ENCODE measurements at places on chromosomes 11 and 22.

DNA sequence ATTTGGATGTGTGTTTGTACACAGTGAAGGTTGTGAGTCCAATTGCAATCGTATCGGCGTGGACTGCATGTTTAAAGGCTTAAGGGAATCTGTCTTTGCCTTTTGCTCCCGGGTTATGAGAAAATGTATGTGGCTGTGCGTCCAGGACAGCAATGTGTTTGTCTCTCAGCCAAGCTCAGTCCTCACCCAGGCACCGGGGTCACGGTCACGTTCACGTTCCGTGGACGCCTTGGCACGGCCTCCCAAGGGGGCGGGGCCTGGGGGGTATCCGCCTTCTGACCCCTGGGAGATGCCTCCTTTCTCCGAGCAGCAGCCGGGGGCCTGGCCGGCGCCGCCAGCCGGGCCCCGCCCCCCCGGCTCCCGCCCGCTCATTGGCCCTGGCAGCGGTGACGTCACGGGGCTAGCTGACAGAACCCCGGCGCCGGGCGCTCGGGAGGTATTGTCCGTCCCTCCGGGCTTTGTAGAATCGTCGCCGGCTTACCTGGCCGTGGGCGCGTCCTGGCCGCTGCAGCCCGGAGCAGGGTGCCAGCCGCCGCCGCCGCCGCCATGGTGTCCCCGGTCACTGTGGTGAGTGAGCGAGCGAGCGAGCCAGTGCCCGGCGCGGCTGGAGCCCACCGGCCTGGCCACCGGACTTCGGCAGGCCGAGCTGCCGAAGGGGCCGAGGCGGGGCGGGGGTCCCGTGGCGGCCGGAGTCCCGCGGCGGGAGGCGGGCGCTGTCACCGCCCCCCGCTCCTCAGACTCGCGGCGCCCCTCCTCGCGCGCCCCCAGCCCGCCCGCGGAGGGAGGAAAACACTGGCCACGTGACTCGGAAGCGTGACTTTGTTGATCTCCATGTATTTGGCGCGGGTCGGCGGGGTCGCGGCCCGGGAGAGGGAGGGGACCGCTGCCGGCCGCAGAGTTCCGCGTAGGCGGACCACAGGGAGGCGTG lies at the start of gene TMEM86A:
TMEM86A (plus strand) TSS at position 439 of the 928 bp plus-strand sequence; CDS start at position 547, 108 bp downstream.
- no peak for DNase-seq

DNA sequence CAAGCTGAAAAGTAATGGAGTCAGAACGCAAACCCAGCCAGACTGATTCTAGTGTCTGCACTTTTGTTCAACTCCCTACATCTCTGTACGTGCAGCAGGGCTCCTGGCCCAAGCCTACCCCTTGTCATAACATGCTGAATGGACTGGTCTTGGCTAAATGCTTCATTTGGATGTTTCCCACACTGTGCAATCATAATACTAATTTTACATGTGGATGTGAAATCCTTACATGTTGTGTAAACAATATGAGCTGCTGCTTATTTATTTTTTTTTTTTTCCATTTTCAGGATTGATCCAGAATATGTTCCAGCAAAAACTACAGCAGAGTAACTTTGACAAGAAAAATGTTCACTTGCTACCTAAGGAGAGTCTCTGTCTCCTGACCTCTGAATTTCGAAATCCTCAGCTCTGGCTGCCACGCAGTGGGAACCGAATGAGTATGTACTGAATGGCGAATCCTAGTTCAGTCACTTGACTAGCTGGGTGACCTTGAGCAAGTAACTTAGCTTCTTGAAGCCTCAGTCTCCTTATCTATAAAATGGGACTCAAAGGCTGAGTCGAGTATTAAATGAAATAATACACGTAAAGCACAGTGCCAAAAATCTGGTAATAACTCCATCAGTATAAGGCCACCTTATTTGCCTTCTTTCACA lies 133.4 kb downstream of the EHF start:
- no peak for DNase-seq

DNA sequence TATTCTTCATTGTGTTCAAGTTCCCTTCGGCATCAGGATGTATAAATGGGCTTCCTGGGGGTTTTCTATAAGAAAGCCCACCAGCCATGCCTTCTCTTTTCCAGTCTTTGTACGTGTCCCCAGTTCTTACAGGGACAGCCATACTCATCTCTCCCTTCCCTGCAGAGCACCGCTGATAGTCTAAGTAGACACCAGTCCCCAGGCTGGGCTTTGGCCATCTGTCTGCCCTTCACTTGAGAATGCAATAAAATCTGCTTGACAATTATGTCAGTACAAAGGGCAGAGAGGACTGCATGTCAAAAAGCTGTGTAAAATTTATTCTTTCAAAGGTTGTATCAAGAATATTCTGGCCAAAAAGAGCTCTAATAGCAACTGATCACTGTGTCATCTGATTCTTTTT lies 27.3 kb downstream of the NTM start:
- DNase-seq, result no peak

DNA sequence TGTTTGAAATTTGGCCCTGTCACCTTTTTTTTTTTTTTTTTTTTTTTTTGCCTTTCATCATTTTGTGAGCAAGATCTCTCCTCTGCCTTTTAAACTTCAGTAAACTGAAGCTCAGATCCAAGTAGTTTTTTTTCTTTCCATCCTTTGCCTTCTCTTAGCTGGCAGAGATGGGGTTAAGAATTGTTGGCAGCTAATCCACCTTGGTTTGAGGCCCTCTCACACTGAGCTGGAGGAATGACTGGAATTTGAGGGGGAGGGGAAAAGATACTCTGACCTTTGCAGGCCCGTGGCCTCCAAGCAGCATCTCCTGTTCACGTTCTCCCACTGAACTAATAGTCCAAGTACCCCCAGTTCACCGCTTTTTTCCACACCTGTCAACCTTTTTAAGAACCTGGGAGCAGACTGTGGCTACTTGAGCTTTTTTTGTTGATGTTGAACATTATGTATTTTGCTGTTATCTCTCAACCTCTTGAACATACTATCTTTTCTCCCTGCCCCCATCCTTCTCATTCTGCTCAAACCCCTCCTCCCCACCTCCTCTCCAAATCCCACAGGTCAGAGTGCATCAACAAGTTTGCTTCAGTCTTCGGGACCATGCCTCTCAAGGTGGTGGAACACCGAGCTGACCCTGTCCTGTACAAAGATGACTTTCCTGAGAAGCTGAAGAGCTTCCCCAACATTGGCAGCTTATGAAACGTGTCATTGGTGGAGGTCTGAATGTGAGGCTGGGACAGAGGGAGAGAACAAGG lies 66.2 kb downstream of the ALX4 start:
- no peak for DNase-seq

DNA sequence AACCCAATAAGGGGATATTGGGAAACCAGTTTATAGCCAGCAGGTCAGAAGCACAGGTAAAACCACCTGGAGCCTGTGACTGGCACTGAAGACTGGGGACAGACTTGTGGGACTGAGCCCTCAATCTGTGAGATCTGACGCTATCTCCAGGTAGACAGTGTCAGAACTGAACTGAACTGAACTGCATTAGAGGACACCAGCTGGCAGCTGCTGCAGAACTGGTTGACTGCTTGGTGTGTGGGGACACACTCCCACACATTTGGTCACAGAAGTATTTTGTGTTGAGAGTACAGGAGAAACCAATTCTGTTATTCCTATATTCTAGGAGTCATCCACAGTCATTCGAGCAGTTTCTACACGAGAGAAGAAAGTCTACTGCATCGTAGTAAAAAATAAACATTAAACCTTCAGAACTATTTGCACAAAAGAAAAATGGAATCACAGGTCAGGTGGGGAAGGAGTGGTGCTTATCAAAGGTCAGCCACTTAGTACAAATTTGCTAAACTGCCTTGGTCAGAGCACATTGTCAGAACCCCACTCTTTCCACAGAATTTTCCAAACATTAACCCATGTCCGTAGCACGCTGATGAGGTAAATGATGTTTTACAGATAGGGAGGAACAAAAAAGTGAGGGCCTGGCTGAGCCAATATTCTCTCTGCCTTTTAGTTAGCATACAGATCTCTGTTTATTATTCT lies 77.2 kb downstream of the SIK3 start:
- DNase-seq, result no peak

GRCh38 chr11:57219021-57219627 lies 17.9 kb downstream of the APLNR start:
- no peak for DNase-seq

- no peak for DNase-seq
These were observed 60.0 kb downstream of the BTG4 start for GRCh38 chr11:111452146-111452545.

- no peak for DNase-seq
These were observed 127.0 kb upstream of the CTSC start for GRCh38 chr11:88464528-88464927.

DNA sequence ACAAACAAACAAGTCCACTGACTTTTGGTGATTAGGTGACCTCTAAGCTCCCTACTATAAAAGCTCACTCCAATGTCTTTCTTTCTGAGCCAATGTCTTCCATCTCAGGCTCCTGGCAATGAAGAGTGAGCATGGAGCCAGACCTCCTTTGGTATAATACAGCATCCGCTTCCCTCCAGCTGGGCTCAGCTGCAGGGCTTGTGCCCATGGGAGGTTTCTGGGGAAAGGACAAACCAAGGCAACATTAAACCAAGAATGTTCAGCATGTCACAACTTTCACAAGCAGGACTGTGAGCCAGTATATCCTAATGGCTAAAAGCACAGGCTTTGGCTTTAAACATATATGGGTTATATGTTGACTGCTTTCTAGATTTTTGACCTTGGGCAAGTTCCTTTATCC lies 58.8 kb downstream of the EHF start:
- no peak for DNase-seq

DNA sequence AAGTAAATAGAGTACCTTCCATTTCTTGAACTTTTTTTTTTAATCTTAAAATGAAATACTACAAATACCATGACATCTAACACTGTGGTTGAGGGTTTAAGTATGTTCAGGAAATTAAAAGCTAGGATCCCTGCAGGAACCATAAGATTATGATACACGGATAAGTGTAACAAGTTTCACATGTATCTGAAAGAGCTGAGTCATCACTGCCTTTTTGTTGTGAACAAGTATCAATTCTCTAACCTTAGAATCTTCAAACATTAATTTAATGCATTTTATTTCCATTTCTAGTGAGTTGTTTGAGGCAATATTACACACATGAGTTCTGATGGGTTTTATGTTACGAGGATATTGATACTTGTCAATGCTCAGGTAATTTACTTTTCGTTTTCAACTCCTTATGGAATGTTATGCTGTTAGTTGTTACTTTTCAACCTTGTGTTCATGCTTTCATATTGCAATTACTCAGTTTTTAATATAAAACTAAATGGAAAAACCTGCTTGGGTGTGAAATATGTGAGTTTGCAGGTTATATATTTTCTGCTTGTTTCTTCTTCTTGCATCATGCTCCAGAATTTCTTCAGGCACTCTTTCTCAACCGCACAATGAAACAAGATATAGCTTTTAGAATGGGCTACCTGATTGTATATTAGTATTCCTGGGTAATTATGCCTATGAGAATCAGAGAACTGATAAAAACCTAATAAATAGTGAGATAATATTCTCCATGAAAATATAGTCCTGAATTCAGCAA lies 361.3 kb upstream of the MTNR1B start:
- DNase-seq, result no peak

DNA sequence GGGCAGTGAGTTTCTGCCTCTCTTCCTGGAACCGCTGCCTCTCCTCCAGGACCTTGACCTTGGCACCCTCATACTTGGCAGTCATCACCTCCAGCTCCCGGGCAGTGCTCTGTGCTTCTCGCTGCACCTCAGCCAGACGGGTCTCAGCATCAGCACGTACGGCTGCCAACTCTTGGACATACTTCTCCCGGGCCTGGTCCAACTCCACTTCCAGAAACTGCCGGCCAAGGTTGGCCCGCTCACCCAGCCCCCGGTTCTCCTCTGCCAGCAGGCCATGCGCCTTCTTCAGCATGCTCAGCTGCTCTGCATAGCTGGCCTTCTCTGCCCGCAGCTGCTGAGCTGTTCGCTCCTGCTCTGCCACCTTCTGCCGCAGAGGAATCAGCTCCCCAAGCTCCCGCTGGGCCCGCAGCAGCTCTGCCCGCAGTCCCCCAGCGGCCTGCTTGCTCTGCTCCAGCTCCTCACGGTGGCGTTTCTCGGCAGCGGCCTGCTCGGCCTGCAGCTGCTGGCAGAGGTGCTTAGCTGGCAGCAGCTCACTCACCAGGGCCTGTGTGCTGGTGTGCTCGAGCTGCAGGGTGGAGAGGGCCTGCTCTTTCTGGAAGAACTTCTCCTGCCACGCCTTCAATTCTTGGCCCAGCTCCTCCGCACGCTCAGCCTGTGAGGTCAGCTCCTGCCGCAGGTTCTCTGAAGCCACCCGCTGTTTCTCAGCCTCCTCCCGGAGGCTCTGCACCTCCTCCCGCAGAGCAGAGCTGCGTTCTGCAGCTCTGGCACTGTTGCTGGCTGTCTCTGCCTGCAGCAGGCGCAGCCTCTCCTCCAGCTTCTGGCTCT lies 14.4 kb downstream of the IL18BP start:
- DNase-seq, result peak; percentile 74

GRCh38 chr11:11247576-11247975 lies 105.5 kb downstream of the CSNK2A3 start:
- DNase-seq, result no peak

DNA sequence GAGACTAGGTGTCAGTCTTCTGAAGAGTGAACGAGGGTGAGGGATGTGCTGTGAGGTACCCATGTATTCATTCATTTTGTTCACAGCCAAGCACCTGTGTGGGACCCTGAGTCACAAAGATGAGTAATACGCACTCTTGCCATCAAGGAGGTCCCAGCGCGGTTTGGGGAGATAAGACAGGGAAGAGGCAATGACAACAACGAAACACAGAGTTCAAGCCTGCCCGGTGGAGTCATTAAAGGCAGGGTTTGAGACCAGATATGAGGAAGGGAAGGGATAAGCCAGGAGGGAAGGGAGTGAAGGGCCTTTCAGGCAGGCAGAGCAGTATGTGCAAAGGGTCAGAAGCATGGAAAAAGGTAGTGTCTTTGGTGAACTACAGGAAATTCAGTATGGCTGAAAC lies 4.6 kb downstream of the DCHS1 start:
- no peak for DNase-seq

GRCh38 chr22:47328550-47329243 lies 566.2 kb downstream of the TBC1D22A start:
- peak; percentile 86 for DNase-seq

- DNase-seq, result no peak
These were observed 54.6 kb downstream of the PLEKHA7 start for GRCh38 chr11:16959602-16960001.

- peak; percentile 20 for DNase-seq
These were observed 74.9 kb upstream of the RAG2 start for GRCh38 chr11:36672815-36673450.

GRCh38 chr22:35611891-35612576 lies 5.1 kb downstream of the MB start:
- no peak for DNase-seq
